Naive thymus-derived CD8-positive, alpha-beta T cell (primary cell): ENCODE measurements at places on chromosomes 1 and 21. TPM values are rescaled to one million over a fixed set of nuclear protein-coding genes. Genes with fewer than 3 reads are reported as not detected.

DNA sequence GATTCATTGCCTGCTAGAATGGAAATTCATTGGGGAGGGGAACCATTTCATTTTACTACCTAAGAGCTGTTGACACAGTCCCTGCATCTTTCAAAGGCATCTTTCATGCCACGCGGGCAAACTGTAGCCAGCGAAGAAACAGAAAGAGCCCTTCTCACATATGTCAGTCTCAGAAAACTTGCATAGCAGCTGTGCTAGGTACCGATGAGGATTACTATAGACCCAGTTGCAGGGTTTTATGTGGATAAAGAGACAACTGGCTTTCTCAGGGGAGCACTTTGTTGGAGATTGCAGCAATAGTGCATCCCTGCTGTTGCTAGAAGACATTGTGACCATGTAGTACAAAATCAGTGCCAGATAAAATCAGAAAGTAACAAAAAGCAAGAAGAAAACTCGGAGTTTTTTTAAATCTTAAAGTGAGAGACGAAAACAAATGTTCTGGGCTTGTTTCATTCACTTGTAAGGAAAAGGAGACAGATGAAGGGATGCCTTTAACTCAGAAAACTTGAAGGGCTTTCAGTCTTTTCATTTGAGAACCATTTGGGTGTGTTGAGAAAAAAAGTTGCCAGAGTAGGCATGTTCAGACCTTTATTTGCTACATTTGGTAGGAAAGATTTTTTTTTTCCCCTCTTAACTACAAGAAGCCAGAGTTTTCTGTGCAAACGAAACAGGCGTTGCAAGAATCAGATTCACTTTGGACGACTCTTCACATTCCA, 804.1 kb downstream of the USP25 start:
- no peaks in the 10 kb centered on the region for H3K27me3 ChIP-seq
- H3K4me3 ChIP-seq = no peak overlapping the region
- no peak overlapping the region for H3K27ac ChIP-seq
- no peaks in the 10 kb centered on the region for H3K36me3 ChIP-seq
- H3K4me1 ChIP-seq = no peaks in the 10 kb centered on the region

GRCh38 chr1:231032963-231033362, 7.1 kb downstream of the FAM89A start:
- DNase-seq = no peak
- H3K27me3 ChIP-seq = no peaks in the 10 kb centered on the region
- no peak overlapping the region for H3K4me3 ChIP-seq
- peaks cover 42% of the 10 kb centered on the region for H3K4me1 ChIP-seq
- H3K36me3 ChIP-seq = no peaks in the 10 kb centered on the region

Gene FYB2
- total RNA-seq = not detected

Gene C4BPB
- 0.44 TPM for total RNA-seq

GRCh38 chr1:172206256-172206655, 214.2 kb upstream of the C1orf105 start:
- H3K27me3 ChIP-seq = no peaks in the 10 kb centered on the region
- peaks cover 4% of the 10 kb centered on the region for H3K36me3 ChIP-seq
- no peak overlapping the region for H3K4me3 ChIP-seq
- H3K27ac ChIP-seq = no peak overlapping the region
- no peak for DNase-seq
- no peaks in the 10 kb centered on the region for H3K4me1 ChIP-seq

GRCh38 chr1:68112835-68113243, 62.4 kb upstream of the DIRAS3 start:
- H3K27me3 ChIP-seq = peaks cover 1% of the 10 kb centered on the region
- no peak overlapping the region for H3K27ac ChIP-seq
- H3K4me1 ChIP-seq = no peaks in the 10 kb centered on the region
- DNase-seq = no peak
- no peak overlapping the region for H3K4me3 ChIP-seq

Gene SYDE2
- total RNA-seq = 8.5 TPM

- H3K27me3 ChIP-seq = no peaks in the 10 kb centered on the region
- no peak for DNase-seq
- peak overlapping the region; percentile 34 for H3K27ac ChIP-seq
- H3K4me1 ChIP-seq = peaks cover 39% of the 10 kb centered on the region
- peaks cover 12% of the 10 kb centered on the region for H3K36me3 ChIP-seq
- no peak overlapping the region for H3K4me3 ChIP-seq
These were observed 11.2 kb downstream of the THEMIS2 start for GRCh38 chr1:27883536-27883935.

DNA sequence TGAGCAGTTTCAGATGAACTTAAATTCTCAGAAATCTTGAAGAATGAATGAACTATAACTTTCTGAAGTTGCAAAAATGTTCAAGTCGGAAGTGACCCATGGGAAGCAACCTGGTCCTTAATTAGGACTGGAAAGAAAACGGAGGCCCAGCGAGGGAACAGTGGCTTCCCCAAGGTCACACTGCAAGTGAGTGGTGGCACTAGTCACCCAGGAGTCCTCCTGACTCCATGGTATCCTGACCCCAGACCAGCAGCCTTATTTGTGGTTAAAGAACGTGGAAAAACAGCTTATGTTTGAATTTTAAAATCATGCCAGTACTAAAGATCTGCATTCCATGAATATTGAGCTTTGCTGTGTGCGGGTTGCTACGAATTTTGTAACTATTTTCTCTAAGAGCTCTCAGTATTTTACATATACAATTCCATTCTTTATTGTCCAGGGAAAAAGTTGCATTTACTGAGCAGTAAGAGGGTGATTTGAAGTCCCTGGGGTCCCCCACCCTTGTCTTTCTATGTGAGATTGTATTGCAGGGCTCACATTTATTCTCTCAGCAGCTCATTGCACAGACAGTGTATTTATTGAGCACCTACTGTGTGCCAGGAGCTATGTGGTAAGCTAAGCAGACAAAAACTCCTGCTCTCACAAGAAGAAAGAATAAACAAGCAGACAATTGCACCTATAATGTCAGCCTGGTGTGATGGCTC, 61.6 kb upstream of the ATP5PO start:
- peaks cover 53% of the 10 kb centered on the region for H3K4me1 ChIP-seq
- peak overlapping the region; percentile 74 for H3K4me3 ChIP-seq
- peak overlapping the region; percentile 91 for H3K27ac ChIP-seq
- no peak for DNase-seq
- peaks cover 3% of the 10 kb centered on the region for H3K36me3 ChIP-seq

Gene LEFTY1
- total RNA-seq = not detected

- H3K4me3 ChIP-seq = no peak overlapping the region
- H3K4me1 ChIP-seq = peaks cover 13% of the 10 kb centered on the region
- no peak for DNase-seq
- peaks cover 20% of the 10 kb centered on the region for H3K27me3 ChIP-seq
These were observed 3.6 kb downstream of the LPAR3 start for GRCh38 chr1:84889437-84889836.
